NCI-H446 (cell line): ENCODE measurements at places on chromosomes 16 and 17.
A peak's percentile ranks its signal among the peaks of the same experiment; 100 is the strongest.

DNA sequence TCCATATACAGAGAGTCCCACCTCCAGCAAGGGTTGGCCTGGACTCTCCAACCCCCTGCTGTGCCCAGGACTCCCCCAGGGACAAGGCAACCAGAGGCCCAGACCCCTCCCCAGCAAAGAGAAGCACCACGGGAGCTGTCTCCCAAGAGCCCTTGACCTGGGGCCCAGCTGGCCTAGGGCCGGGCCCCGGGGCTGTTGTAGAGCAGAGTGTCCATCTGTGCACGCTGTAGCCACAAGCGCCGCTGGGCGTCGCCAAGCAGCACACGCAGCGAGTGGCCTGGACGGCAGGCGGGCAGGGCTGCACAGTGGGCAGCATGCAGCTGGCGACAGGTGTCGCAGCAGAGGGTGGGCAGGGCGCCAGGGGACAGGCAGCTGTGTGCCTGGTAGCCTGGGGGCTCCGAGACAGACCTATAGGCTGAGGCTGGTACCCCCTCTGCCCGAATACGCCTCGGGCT lies 4.3 kb downstream of the SPATA2L start:
- no peak for DNase-seq

DNA sequence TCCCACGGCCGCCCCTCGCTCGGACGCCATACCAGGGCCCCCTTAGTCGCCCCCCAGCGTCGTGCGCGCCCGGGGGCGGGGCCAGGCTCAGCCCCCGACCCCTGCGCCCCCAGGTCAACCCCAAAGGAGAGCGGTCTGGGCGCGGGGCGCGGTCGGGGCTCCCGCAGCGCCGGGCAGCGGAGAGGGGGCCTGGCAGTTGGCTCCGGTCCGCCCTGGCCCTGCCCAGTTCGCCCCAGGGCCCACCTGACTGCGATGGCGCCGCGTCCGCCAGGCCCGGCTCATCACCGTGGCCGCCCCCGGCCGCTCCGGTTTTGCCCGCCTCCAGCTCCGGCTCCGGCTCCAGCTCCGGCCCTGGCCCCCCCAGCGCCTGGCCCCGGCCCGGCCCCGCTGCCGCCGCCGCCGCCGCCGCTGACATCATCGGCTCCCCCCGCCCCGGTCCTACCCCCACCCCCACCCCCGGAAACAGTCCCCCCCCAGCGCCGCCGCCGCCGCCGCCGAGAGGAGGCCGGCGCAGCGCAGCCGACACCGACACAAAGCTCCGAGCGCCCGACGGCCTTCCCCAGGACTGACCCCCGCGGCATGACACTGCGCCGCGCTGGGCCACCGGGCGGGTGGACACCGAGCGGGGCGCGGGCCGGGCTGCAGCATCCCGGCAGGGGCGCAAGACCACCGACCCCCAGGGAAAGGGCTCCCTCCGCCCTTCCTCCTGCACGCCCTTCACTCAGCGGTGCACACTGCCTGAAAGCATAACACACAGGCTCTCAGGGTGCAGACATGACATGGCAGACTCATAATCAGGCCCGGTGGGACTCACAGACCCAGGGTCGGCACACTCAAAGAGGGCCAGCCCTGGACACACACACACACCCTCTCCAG lies at the start of gene ZBTB4:
Gene ZBTB4 (minus strand): TSS at position 419 of the 876 bp plus-strand sequence. CDS start 12,830 bp downstream, outside the sequence.
- DNase-seq: peak; percentile 36

GRCh38 chr17:45876539-45876938 lies 17.8 kb upstream of the MAPT start:
- no peak for DNase-seq

- no peak for DNase-seq
These were observed 22.4 kb downstream of the KDM8 start for GRCh38 chr16:27225536-27226360.

DNA sequence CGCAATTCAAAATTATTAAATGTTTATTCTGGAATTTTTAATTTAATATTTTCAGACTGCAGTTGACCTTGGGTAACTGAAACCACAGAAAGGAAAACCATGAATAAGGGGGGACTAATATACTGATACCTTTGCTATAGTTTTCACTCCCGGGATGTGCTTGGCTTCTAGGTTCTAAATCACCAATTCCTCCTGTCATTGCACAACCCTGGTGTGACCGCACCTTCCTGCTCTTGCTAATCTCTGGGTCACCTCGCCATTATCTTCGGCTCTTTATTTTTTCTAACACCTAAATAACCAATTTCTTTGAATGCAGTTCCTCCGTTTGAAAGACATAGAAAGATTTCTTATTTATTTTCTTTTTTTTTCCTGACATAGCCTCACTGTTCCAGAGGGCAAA lies 634.5 kb upstream of the GOT2 start:
- DNase-seq: no peak

DNA sequence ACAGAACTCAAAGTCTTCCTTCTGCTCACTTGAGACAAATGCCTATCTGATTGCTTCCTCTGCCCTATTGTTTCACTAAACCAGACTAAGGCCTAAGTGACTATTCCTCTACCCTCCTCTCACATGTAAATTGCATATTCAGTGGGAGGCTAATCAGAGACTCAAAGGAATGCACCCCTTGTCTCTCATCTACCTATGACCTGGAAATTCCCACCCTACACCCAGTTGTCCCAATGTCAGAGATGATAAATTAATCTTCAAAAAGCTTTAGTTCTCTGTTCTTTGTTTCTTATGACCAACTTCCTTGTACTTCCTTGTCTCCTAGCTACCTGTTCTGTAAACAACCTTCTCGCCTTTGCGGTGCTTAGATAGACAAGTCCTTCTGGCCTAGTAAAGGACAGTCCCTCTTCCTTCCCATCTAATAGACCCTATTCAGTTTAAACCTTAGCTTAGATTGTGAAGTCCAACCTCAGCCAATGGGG lies 76.0 kb downstream of the EMP2 start:
- no peak for DNase-seq

DNA sequence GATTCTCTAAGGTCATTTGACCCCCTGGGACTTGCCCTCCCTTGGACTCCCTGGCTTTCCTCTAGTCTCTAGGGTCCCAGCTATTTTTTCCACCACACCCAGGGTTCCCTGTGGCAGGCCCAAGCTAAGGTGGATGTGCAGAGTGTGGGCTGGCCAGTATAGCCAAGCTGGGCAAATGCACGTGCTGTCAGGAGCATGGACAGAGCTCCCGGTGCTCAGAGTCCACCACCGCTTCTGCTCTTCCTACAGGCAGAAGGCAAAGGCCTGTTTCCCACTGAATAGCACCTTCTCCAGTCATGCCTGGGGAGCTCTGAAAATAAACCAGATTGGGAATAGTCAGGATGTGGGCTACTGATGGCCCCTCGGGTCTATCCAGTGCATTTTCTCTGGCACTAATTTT lies 53.3 kb downstream of the GNAO1 start:
- DNase-seq: no peak

- DNase-seq: peak; percentile 65
These were observed 4.3 kb upstream of the MYL4 start for GRCh38 chr17:47204722-47205418.
